ENCODE measurements at places on chromosomes 7 and 10.
A peak's percentile ranks its signal among the peaks of the same experiment; 100 is the strongest.

GRCh38 chr10:31146491-31147209 is 115.0 kb upstream of the ZNF438 start:
- DNase-seq: no peak

- DNase-seq: no peak
These were observed 73.7 kb downstream of the BMPR1A start for GRCh38 chr10:86830043-86830591.

- DNase-seq: no peak
These were observed 89.1 kb downstream of the CELF2 start for GRCh38 chr10:11106621-11107374.

- no peak for DNase-seq
These were observed 25.5 kb upstream of the ECHDC3 start for GRCh38 chr10:11716686-11717085.

GRCh38 chr7:106824458-106824857 is 40.6 kb upstream of the PIK3CG start:
- DNase-seq: no peak

DNA sequence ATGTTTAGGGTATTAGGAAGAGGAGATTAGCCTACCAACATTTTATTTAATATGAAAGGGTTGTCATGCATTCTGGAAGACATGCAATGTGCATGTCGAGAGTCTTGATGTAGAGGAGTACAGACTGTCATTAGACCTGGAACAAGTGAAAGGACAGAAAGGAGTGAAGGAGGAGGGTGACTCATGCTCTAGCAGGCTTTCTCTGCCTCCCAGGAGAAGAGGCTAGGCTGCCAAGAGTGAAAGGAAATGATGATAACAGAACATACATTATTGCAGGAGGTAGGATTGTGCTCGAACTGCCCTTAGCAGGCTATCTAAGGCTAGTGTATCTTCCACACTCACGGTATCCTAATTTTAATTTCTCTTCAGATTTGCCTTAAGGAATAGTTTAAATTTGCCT is 228.8 kb downstream of the EXOC4 start:
- DNase-seq: no peak

DNA sequence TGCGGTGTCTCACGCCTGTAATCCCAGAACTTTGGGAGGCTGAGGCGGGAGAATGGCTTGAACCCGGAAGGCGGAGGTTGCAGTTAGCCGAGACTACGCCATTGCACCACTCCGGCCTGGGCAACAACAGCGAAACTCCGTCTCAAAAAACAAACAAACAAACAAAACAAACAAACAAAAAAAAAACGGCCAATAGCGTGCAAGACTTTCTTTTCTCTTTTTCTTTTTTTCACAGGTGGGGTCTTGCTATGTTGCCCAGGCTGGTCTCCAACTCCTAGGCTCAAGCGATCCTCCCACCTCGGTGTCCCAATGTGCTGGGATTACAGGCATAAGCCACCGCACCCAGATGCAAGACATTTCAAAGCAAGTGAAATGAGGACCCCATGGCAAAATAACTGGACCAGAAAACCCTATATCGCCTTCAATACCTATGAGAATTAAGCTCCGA is 1.6 kb downstream of the PSAP start:
- no peak for DNase-seq

DNA sequence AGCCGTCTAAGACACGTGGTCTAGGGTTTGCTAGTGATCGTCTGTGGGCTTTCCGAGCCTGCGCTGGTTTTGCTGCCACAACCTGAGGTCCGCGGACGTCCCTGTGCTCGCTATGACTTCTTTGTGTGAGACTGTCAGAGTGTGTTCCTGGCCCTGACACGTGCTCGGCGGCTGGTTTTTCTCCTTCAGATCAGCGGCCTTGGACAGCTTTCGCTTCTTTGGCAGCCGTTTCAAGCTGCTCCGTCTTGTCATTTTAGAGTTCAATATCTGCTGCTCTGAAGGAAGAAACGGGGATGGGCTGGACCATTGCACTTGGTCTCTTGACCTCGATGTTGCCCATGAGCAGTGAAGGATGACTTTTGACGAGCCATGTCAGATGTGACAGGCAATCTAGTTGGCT is 147.3 kb downstream of the MGMT start:
- DNase-seq: no peak

DNA sequence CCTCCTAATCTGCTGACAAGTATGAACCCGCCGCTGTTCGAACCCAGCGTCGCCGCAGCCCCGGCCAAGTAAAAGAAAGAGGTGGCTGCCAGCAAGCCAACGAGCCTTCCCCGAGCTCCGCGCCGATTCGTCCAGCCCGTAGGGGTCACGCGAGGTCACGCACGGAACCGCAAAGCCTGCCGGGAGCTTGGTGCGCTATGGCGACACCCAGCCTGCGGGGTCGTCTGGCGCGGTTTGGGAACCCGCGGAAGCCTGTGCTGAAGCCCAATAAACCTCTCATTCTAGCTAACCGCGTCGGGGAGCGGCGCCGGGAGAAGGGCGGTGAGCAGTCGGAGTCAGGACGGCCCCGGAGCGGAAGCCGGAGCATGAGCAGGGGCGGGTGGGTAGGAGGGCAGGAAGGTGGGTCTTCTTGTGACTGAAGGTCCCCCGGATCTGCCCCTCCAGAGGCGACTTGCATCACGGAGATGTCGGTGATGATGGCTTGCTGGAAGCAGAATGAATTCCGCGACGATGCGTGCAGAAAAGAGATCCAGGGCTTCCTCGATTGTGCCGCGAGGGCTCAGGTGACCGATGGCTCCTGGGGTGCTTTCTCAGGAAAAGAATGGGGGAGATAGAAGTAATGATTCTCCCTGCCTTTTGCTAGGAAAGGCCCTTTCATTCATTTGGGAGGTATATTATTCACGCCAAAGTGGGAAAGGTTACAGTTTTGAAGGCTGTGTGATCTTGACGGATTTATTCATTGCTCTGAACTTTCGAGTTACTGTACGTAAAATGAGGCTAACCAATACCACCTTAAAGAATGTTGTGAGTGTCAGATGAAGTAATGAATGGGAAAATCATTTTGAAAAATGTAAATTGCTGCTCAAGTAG is at the start of gene CHCHD1:
TSS of gene CHCHD1 (plus strand) at position 170 of the 870 bp plus-strand sequence. CDS start at position 198, 28 bp downstream.
- DNase-seq: peak; percentile 86

- DNase-seq: no peak
These were observed 143.8 kb downstream of the TPST1 start for GRCh38 chr7:66348959-66349358.

GRCh38 chr7:115816318-115816974 is 214.1 kb downstream of the TFEC start:
- DNase-seq: no peak

DNA sequence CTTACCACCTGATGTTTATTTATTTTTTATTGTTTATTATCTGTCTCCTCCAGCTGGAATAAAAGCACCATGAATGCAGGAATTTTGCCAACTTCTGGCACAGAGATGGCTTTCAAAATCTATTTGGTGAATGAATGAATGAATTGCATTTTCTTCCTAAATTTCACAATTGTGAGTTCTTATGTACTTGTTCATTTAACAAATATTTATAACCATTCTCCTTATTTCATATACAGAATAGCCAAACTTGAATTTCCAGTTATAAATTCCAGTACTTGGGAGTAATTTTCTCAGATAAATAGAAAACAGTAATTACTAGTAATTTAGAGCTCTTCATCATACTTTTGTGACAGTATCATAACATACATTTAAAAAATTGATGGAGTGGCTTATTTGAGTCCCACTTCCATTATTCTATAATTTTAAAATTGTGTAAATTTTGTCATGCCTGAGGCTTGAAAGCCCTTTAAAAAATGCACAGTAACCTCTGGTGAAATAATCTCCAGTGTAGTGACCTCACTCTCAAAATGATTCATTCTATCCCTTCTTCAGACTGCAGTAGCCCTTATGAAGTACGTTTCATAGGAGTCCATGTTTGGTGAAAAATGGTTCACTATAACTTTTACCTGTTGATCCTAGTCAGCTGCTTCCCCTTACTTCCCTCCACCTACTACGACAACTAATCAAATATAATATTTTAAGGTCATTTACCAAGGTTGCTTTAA is 40.0 kb upstream of the SRI start:
- no peak for DNase-seq

GRCh38 chr7:131131012-131131745 is 196.5 kb upstream of the MKLN1 start:
- DNase-seq: no peak

DNA sequence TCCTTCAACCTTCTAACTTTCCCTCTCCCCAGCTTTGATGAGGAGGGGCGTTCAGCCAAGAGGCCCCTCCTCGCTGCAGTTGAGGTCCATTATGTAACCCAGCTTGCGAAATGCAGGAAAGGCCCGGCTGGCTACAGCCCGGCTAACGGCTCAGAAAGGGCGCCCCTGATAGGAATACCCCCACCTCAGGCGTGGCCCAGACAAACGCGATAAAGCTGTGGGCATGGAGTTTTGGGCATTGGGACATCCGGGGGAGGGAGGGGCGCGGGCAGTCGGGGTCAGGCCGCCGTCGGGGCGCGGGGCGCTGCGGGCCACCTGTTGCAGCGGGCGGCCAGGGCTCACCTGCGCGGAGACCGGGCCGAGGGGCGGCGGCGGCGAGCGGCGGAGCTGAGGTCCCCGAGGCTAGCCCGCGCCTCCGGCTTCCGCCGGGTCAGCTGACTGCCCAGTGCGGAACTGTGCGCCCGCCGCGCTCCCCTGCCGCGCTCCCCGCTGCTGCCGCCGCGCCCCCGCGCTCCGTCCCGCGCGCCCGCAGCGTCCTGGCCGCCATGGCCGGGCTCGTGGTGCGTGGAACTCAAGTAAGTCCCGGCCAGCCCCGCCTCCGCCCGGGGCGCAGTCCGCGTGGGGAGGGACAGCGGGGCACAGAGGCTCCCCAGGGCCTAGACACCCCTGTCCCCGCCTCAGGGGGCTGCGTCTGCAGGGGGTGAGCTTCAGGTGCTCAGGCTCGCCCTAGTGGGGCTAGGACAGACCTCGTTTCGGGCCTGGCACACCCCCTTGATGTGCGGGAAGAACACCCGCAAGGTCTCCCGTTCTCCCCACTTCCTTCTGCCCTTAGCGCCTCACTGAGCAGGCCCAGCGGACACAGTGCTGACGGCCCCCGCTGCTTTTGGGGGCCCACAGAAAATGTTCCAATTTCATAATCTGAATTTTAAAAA is at the start of gene LRMDA:
TSS of gene LRMDA (plus strand) at position 445 of the 932 bp plus-strand sequence.
- no peak for DNase-seq

DNA sequence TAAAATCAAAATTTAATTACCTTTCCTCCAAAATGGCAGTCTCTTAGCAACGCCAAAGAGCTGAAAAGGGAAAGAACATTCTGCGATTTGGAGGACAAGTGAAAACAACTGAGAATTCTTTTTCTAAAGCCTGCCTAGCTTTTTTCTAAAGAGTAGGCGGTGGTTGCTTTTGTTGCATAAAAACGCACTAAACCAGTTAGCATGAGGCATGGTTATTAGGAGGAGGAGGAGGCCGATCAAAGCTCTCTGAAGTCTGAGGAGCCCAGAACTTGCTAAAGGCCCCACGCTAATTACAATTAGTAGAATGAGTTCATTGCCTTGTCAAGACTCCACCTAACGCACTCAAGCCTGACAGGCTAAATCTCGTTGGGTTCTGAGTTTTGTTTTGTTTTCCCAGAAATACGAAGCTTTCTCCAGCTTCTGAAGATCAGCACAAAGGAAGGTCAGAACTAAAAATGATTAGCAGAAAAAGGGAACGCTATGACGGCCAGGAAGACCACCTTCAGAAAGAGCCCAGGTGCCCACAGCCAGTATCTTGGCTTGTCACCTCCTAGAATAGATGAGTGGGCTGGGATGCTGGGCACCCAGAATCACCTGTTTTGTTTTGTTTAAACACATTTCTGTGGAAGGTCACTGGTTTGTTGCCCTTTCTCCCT is 72.0 kb downstream of the FGFR2 start:
- DNase-seq: no peak

DNA sequence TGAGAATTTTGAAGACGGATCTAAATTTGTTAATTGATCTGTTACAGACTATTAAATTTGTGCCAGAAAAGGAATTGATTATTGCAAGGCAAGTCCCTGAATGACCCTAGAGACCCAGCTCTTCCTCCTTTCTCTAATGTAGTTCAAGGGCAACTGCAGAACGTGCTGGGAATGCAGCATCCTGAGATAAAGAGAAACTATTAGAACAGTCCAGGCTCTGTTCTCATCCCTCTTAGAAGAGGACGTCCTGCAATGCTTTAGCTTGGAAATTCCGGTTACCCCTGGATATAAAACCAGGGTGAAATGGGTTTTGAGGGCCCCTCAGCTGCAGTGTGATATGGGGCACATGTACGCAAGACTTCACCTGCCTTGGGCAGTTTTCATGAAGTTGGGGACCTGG is 67.3 kb downstream of the PTN start:
- DNase-seq: no peak

GRCh38 chr7:8638076-8638475 is 204.7 kb downstream of the NXPH1 start:
- no peak for DNase-seq

- DNase-seq: no peak
These were observed 24.5 kb downstream of the SNX13 start for GRCh38 chr7:17915796-17916195.
